ENCODE measurements at places on chromosomes 7 and 10.
A peak's percentile ranks its signal among the peaks of the same experiment; 100 is the strongest.

DNA sequence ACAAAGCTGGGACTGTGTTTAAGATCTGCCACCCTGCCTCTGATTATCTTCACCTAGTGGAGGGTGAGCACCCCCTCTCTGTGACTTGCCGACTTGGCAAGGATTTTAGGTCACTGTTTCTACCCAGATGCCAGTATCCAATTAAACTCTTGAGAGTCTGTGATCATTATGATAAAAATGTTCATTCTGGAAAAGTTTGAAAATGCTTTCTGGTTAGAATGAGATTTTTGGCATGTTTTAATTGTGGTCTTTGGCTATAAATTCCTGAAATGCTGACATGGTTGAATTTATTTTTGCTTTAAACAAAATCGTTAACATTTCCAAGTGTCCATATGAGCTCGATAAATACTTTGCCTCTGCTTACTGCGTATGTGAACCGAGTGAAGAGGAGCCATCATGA, 221.4 kb downstream of the BICC1 start:
- DNase-seq = peak; percentile 12

- DNase-seq = no peak
Observed at GRCh38 chr10:80583685-80584084, 46.0 kb downstream of the SH2D4B start.

- no peak for DNase-seq
Observed at GRCh38 chr10:62726142-62726541, 78.4 kb upstream of the ADO start.

- DNase-seq = peak; percentile 89
Observed at GRCh38 chr7:85483177-85483576, 296.3 kb upstream of the SEMA3D start.

DNA sequence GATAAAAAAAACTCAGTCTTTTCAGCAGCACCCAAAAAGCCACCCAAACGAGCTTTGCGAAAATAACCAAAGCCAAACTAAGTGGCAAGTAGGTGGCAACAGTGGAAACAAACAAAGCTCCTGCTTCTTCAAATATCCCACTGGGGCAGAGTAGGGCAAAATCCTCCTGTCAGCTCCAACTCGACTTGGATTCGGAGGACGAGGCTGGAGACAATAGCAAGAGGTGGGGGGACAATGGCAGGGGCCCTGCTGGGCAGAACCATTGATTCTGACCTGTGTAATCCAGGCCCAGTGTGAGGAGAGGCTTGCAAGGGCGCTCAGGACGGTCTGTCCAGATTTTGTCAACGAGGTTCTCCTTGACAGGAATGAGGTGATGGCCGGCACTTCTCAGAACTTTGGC, 35.5 kb downstream of the XPNPEP1 start:
- no peak for DNase-seq

All from iris pigment epithelial cell (primary cell).